Stimulated activated CD8-positive, alpha-beta memory T cell treated with anti-CD3 and anti-CD28 coated beads, Interleukin-7, amount 100 ng/mL, for 48 hours (primary cell): ENCODE measurements at places on chromosomes 13 and 19.

- no peak for DNase-seq
These were observed 33.6 kb downstream of the SLC7A1 start for GRCh38 chr13:29561918-29562317.

GRCh38 chr13:113342820-113343691 lies 20.9 kb downstream of the GRTP1 start:
- no peak for DNase-seq

- DNase-seq = no peak
These were observed 98.2 kb downstream of the ZNF429 start for GRCh38 chr19:21603431-21604231.

DNA sequence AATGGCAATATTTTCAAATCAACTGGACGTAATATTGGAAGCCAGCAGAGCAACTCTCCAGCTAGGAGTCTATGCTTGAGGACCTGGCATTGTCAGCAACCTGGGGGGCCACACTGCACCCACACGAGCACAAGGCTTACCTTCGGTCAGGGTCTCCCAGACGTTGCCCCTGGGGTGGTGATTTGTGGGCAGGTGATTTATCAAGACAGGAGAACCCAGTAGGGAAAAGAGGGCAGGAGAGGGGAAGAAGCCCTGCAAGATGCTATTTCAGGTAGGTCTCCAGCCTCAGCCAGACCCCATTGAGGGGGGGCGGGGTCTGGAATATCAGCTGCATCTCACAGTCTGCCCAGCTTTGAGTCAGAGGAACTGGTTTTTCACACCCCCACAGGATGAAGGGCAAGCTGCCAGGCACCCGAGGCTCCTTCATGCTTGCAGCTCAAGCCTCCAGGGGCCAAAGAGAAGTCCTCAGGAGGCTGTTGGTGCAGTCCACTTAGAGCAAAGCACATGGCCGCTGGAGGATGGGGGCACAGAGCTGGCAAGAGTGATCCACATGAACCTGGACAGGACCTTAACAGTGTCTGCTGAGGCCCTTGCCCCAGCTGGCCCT lies 80.9 kb upstream of the UQCRFS1 start:
- DNase-seq = no peak

DNA sequence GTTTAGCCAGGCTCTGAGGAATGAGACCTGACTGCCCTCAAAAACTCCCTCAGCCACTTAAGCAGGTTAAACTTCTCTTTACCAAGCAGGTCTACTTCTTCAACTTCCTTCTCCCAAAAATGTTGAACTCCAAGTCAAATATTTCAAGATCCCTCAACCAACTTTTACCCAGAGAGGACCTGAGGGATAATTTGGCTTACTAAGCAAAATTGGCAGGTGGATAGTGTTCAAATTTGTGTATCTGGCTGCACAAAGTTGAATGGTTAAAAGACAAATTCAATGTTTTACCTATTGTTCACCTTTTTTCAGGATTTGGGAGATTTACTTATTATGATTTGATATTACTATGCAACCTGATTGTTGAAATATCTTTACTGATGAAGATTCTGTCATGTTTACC lies 293.0 kb upstream of the SOX21 start:
- no peak for DNase-seq

DNA sequence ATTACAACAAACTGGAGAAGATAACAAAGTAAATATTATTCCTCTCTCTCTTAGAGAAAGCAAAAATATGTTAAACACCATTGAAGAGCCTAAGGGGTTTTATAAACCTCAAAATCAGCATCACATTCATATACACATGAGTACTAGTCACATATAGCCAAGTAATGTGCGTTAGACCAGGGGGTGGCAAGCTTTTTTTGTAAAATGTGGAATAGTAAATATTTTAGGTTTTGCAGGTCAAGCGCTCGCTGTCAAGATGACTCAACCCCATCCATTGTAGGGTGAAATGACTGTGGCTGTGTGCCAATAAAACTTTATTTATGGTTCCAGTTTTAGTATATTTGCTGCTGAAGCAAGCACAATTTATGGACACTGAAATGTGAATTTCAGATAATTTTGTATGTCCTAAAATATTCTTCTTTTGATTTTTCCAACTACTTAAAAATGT lies 21.7 kb downstream of the RFX2 start:
- no peak for DNase-seq

DNA sequence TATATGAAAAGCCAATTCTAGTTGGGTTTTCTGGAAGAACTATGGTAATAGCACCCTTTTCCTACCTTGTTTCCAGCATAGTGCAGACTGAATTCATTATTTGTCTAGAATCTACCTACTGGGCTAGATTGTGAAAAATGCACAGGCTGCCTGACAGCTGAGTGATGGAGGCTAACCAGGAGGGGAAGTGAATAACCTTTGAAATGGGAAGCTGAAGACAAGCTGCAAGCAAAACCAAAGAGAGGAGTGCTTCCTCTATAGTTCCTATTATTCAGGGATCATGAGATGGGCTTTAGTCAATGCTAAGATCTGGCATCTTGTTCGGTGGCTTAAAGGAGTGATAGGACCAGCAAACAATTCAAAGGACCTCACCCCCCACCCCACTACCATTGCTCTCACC lies 26.9 kb downstream of the MZT1 start:
- DNase-seq = no peak

- DNase-seq = no peak
These were observed 46.5 kb upstream of the TFDP1 start for GRCh38 chr13:113537909-113538688.

- no peak for DNase-seq
These were observed 222.8 kb downstream of the PCDH20 start for GRCh38 chr13:61192826-61193225.

DNA sequence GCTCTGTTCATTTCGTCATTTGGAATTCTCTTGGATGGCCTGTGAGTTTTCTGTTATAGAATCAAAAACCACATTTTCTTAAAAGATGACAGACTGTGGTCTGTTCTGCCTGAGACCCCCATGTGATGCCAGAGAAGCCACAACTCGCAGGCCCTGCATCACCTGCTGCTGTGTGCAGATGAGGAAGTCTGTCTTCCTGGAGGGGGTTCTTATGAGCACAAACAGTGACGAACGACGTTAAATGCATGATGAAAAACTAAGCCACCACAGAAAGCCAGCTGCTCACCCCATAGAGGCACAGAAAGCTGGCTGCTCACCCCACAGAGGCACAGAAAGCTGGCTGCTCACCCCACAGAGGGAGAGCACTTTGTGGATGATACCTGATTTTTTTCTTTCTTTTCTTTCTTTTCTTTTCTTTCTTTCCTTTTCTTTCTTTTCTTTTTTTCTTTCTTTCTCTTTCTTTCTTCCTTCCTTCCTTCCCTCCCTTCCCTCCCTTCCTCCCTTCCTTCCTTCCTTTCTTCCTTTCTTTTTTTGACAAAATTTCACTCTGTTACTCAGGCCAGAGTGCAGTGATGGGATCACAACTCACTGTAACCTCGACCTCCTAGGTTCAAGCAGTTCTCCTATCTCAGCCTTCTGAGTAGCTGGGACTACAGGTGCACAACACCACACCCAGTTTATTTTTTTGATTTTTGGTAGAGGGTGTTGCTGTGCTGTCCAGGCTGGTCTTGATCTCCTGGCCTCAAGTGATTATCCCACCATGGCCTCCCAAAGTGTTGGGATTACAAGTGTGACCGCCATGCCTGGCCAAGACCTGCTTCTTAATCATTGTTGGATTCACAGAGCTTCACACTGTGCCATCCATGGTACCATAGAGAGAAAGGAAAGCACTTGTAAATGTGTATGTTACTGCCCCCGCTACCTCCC lies 1191.4 kb downstream of the UQCRFS1 start:
- DNase-seq = no peak

- peak; percentile 26 for DNase-seq
These were observed 114.3 kb upstream of the SERP2 start for GRCh38 chr13:44259045-44260027.

DNA sequence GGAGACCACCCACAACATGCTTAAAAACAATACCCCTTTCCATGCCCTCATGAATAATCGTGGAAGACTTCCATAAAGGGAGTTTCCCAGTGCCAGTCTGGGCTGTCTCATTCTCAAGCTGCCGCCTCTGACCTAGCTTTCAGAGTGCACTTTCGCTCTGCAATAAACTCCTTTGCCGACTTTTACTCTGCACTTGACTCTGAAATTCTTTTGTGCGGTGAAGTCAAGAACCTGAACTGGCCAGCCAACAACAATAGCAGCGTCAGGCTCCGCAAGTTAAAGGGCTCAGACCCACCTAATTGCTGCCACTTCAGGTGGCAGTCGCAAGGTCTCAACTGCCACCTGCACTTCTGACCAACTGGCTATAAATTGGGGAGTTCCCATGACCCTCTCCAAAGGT lies 10.3 kb upstream of the LEUTX start:
- DNase-seq = no peak

DNA sequence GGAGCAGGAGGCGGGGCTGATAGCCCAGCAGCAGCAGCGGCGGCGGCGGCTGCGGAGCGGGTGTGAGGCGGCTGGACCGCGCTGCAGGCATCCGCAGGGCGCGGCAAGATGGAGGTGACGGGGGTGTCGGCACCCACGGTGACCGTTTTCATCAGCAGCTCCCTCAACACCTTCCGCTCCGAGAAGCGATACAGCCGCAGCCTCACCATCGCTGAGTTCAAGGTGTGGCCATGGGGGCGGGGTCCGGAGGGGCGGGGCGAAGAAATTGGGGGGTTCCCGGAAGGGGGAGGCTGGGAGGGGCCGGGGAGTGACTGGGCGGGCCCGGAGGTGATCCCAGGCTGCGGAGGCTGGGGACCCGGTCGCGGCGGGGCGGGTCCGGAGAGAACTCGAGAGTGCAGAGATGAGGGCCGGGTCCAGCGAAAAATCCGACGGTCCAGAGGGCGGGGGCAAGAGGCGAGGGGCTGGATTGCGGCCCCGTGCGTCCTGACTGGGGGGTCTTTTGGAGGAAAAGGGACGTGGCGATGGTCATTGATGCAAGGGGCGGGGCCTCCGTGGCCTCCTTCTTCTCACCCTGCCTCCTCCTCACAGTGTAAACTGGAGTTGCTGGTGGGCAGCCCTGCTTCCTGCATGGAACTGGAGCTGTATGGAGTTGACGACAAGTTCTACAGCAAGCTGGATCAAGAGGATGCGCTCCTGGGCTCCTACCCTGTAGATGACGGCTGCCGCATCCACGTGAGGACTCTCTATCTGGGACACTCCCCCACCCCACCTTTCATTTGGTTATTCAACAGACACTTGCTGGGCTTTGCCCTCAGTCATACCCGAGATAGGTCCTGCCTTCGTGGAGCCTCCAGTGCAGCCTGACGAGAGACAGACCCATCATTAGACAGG lies at the start of gene TBCB:
Gene TBCB (plus strand): TSS at position 16 of the 891 bp plus-strand sequence. CDS start 93 bp downstream, at position 109.
- peak; percentile 73 for DNase-seq

DNA sequence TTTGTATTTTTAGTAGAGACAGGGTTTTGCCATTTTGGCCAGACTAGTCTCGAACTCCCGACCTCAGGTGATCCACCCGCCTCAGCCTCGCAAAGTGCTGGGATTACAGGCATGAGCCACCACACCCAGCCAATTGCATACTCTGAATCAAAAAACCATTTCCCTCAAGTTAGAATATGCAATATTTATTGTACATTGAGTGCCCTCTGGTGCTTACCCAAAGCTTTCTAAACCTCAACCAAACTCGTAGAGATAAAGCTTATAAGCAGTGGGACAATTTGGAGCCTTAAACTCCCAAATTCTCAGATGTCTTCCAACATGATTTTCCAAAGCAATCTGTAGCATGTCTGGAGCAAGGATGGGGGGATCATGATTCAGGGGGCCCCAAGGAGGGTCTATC lies 22.4 kb downstream of the RFXAP start:
- DNase-seq = no peak

DNA sequence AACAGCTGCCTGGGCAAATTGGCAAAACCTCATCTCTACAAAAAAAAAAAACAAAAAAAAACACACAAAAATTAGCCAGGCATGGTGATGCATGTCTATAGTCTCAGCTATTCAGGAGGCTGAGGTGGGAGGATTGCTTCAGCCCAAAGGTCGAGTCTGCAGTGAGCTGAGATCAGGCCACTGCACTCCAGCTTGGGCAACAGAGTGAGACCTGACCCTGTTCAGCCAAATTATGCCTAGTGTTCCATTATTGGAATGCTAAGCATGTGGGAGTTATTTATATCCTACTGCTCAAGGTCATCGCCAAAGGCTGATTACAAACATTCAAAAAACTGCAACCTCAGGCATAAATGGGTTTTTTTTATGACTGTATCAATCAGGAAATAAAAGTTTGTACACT lies 1251.0 kb upstream of the PCDH9 start:
- no peak for DNase-seq

DNA sequence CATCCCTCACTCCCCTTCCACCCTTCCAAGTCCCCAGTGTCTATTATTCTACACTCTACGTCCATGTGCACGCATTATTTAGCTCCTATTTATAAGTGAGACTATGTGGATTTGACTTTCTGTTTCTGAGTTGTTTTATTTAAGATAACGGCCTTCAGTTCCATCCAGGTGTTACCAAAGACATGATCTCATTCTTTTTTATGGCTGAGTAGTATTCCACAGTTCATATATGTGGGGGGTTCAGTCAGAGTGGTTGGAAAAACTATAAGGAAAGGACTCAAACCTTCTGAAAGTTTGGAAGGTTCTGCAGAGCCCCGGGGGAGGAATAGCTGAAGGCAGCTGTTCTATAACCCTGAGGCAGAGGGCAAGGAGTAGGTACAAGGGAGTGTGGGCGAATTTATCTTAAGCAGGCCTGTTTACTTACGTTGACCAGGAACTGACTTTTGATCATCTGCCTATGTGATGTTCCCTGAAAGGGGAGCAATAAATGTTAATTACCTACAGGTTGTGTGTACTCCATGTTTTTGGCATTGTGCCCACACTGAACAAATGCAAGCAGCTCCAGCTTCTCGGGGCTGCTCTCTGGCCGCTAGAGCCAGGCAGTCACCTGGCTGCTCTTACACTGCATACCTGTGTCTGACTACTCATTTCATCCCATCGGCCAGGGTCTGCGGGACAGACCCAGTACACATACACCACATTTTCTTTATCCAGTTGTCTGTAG lies 13.5 kb upstream of the ADGRE1 start:
- DNase-seq = no peak

GRCh38 chr19:16899566-16900075 lies 10.8 kb downstream of the F2RL3 start:
- DNase-seq = peak; percentile 20

DNA sequence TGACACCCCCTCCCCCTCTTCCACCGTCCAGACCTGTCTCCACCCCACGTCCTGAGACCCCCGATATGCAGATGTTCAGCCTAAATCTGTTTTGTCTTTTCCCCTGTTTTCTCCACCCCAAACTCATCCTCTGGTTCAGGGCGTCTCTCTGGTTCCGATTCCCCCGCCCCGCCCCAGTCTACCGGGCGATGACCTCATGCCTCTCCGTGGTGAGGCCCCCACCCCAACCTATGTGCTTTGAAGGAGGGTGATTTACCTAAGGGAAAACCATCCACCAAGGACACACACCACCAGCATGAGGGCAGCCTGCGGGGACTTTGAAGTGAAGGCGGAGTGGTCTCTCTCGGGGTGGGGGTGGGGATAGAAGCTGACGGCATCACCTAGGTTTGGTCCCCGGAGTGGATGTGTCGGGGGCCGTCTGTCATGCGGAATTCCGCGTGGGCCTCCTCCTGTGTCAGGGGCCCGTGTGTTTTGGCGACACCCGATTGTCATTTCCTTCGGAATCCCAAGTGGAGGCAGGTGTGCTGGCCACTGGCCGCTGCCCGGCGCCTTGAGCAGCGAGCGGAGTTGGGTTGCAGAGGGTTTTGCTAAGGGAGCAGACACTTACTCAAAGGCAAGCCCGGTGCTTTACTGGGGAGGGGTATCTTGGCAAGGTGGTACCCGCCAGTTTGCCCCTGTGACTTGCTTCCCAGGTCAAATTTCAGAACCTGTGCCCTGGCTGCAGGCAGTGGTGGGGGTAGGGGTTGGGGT lies 1.4 kb downstream of the FZR1 start:
- no peak for DNase-seq
